ENCODE measurements at places on chromosomes 2 and 18. TPM values are rescaled to one million over a fixed set of nuclear protein-coding genes. Genes with fewer than 3 reads are reported as not detected.

DNA sequence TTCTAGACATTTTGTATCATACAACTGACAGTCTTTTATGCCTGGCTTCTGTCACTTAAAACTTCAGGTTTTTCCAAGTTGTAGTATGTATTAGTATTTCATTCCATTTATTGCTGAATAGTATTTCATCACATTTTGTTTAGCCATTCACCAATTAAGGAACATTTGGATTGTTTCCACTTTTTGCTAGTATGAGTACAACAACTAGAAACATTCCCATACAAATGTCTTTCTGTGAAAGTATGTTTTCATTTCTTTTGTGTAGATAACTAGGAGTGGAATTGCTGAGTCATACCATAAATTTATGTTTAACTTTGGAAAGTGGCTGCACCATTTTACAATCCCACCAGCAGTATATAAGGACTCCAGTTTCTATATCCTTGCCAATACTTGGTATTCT lies 135.9 kb downstream of the ATAD2B start:
- H3K27ac ChIP-seq = peak overlapping the region; percentile 34
- peaks cover 12% of the 10 kb centered on the region for H3K4me1 ChIP-seq
- peaks cover 9% of the 10 kb centered on the region for H3K36me3 ChIP-seq
- H3K4me3 ChIP-seq = no peak overlapping the region

MAB21L4 gene
- 0.42 TPM for total RNA-seq

DNA sequence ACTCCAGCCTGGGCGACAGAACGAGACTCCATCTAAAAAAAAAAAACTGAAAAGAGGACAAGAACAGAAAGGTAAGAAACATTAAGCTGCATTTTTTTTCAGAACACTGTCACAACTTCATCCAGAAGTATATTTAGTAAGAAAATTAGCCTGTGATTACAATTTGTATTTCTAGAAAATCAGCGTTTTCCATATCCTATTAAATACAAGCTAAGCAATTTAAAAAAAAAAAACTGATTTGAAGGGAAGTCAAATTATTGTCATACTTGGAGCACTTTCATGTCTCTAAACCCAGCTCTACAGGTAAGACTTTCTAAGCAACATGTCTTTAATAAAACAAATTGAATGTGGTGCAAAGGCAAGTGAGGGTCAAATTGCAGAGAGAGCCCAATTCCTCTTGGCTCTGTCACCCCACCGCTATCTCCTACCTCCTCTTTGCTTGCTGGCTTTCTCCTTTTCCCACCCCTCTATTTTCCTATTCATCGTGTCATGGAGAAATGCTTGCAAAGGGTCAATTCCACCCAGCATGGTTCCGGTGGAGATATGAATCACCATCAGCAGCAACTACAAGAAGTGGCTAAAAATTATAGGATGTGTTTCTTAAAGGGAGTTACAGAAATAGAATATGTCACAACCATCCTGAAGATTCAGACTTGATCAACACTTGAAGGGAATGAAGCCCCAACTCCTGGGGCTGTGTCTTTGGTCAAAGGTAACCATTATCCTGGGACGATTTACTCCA lies 68.4 kb upstream of the BCL11A start:
- H3K4me1 ChIP-seq = no peaks in the 10 kb centered on the region
- DNase-seq = no peak
- no peak overlapping the region for H3K4me3 ChIP-seq
- no peaks in the 10 kb centered on the region for H3K36me3 ChIP-seq
- H3K27ac ChIP-seq = no peak overlapping the region

DNA sequence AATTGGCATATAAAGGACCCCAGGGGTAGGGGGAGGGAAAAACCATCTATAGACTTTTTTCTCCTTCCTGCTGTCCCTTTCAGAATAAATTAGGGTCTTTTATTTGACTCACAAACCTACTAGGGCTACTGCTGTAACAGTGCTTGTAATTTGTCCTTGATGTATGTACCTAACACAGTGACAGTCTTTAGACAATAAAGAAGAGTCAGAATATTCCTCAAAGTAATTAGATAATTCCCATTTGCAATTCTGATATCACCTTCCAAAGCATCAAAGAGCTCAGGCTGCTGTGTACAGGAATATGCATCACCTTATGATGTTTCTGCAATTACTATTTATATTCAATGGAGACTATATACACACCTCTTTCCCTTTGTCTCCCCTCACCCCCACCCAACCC lies 161.7 kb downstream of the MREG start:
- H3K4me3 ChIP-seq = no peak overlapping the region
- DNase-seq = no peak
- no peaks in the 10 kb centered on the region for H3K27me3 ChIP-seq
- no peak overlapping the region for H3K27ac ChIP-seq
- no peaks in the 10 kb centered on the region for H3K36me3 ChIP-seq
- H3K4me1 ChIP-seq = peaks cover 10% of the 10 kb centered on the region

PTGR3 gene
- 17.4 TPM for total RNA-seq

GKN2 gene
- total RNA-seq = not detected

DNA sequence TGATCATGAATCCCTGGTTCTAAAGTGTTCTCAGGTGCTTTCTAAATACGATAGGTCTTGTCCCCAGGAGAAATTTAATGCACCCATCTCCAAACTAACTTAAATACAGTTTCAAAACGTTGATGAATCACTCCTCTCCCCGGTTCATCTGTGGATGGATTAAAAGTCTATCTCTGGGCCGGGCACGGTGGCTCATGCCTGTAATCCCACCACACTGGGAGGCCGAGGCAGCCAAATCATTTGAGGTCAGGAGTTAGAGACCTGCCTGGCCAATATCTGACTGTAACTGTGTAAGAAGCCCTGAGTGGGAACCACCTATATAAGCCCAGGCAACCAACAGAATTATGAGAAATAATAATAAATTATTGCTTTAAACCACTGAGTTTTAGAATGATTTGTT lies 78.7 kb downstream of the LONRF2 start:
- no peaks in the 10 kb centered on the region for H3K4me1 ChIP-seq
- no peaks in the 10 kb centered on the region for H3K36me3 ChIP-seq
- no peak overlapping the region for H3K4me3 ChIP-seq
- no peak overlapping the region for H3K27ac ChIP-seq
- H3K27me3 ChIP-seq = no peaks in the 10 kb centered on the region
- DNase-seq = no peak

GRCh38 chr2:23838581-23838980 lies 88.3 kb downstream of the ATAD2B start:
- no peak overlapping the region for H3K4me3 ChIP-seq
- H3K27ac ChIP-seq = no peak overlapping the region
- no peak for DNase-seq

FAM237A gene
- not detected for total RNA-seq

DNA sequence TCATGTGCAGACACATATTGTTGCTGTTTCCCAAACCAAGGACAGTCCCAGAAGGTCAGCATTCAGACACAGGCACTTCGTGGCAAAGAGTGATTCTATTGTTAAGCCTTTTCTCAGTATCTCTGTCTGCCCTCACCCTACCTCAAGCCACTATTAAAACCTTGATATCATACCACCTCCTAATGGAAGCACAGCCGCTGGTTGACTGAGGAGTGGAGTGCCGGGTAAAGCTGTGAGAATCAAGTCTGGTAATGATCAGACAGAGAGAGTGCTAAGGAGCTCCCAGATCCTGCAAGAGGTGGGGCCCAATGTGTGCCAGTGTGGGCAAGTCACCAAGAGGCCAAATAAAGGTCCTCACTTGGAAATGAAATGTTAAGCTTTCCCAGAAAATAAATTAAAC lies 819.5 kb downstream of the BCL11A start:
- no peak overlapping the region for H3K4me3 ChIP-seq
- DNase-seq = no peak
- no peaks in the 10 kb centered on the region for H3K27me3 ChIP-seq

DNA sequence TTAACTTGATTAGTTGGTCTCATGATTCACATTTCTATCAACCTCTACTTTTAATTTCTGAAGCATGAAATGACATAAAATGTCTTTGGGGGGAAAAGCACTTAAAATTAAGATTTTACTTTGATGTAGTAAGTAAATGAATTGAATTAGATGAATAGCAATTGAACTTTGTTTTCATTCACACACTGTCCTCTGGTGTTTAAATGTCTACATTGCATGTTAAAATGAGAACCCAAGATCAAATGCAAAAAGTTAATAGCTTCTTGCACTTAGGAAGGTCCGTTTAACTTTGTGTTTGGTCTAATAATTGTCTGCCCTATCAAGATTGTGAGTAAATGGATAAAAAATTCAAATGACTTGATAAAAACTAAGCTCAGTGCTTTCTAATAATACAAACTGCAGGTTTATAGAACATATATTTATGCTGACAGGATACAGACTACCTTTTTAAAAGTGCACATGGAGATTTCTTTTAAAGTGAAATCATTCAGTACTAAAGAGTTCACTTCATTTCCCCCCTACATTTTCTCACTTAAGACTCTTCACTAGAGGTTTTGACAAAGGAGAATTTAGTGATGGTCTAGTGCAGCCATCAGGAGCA lies 156.2 kb upstream of the NABP1 start:
- no peaks in the 10 kb centered on the region for H3K36me3 ChIP-seq
- DNase-seq = no peak
- no peak overlapping the region for H3K27ac ChIP-seq

GRCh38 chr2:10256031-10256514 lies 46.6 kb upstream of the HPCAL1 start:
- no peaks in the 10 kb centered on the region for H3K27me3 ChIP-seq
- no peak for DNase-seq
- H3K36me3 ChIP-seq = no peaks in the 10 kb centered on the region
- H3K27ac ChIP-seq = no peak overlapping the region
- H3K4me3 ChIP-seq = no peak overlapping the region
- no peaks in the 10 kb centered on the region for H3K4me1 ChIP-seq

TEKT4 gene
- not detected for total RNA-seq

SLC8A1 gene
- total RNA-seq = 20.1 TPM

DNA sequence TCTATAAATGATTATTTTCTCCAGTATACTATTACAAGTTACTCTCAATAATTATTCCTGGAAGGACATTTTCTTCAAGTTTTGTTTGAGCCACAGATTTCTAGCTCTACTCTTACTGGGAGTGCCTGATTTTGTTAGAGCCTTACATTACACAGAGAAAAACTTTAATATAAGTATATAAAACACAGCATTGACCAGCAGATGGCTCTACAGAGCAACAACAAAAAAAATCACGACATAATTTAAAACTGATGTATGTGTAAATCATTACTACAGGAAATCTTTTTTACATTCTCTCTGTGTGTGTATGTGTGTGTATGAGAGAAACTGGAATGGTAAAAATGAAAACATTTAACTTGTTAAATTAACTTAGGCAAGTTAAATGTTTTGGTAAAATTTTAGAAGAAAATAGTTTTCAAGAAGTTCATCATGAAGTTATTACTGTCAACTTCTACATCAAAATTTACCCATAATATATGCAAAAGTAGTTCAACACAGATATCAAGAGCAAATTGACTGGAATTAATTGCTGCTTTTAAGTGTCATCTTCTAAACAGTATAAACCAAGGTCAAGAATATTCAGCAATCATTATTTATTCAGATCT lies 103.3 kb downstream of the MDH1 start:
- H3K27ac ChIP-seq = no peak overlapping the region
- H3K36me3 ChIP-seq = no peaks in the 10 kb centered on the region
- H3K4me3 ChIP-seq = no peak overlapping the region
- peak; percentile 60 for DNase-seq
- no peaks in the 10 kb centered on the region for H3K27me3 ChIP-seq

DNA sequence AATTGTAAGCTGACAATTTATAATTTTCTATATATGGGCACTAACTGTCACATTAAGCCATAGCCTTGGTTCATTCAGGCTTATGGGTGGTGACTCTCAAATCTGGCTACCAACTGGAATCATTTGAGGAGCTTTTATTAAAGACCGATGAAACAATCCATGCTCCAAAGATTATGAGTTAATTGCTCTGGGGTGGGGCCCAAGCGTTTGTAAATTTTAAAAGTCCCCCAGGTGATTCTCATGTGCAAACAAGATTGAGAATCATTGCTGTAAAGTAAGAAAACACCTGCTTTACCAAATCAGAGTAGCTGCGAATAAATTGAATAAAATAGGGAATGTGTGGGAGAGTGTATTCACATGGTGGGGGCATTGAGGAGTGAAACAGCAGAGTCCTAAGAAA lies 76.1 kb upstream of the RAB27B start:
- H3K4me1 ChIP-seq = no peaks in the 10 kb centered on the region
- no peak overlapping the region for H3K27ac ChIP-seq
- H3K27me3 ChIP-seq = no peaks in the 10 kb centered on the region
- H3K4me3 ChIP-seq = no peak overlapping the region
- no peaks in the 10 kb centered on the region for H3K36me3 ChIP-seq

CD8B gene
- total RNA-seq = not detected

HRH4 gene
- total RNA-seq = not detected

- no peak overlapping the region for H3K4me3 ChIP-seq
- H3K4me1 ChIP-seq = no peaks in the 10 kb centered on the region
- no peaks in the 10 kb centered on the region for H3K36me3 ChIP-seq
- H3K27ac ChIP-seq = no peak overlapping the region
- H3K27me3 ChIP-seq = no peaks in the 10 kb centered on the region
- DNase-seq = no peak
Measured at GRCh38 chr2:106701203-106702022, 184.6 kb downstream of the ST6GAL2 start.

KCMF1 gene
- 60.9 TPM for total RNA-seq

SNED1 gene
- 24.9 TPM for total RNA-seq

DCDC2C gene
- not detected for total RNA-seq

DNA sequence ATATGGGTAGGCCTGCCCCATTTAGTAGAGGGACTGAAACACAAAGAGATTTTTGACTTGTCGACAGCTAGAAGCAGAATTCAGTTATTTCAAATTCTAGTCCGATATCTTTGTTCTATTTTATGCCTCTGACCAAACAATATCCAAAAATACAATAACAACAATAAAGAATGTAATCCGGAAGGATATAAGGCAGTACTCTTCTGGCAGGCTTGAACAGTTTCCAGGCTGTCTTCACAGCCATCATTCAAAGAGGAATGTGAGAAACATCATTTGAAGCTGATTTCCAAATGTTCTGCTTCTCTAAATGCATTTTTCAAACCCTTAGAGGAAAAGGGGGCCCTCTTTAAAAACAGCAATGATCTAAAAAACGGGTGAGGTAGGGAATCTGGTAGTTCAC lies 36.7 kb upstream of the SPTBN1 start:
- DNase-seq = no peak
- H3K27me3 ChIP-seq = no peaks in the 10 kb centered on the region
- H3K36me3 ChIP-seq = no peaks in the 10 kb centered on the region
- no peak overlapping the region for H3K4me3 ChIP-seq
- no peak overlapping the region for H3K27ac ChIP-seq

SETBP1 gene
- total RNA-seq = 12.6 TPM

- no peaks in the 10 kb centered on the region for H3K36me3 ChIP-seq
- no peak overlapping the region for H3K27ac ChIP-seq
- no peaks in the 10 kb centered on the region for H3K27me3 ChIP-seq
- no peak overlapping the region for H3K4me3 ChIP-seq
Measured at GRCh38 chr18:63138436-63139340, 180.9 kb downstream of the BCL2 start.

All from SJSA1 (cell line).